ENCODE measurements at places on chromosomes 1 and 21. TPM values are rescaled to one million over a fixed set of nuclear protein-coding genes. Genes with fewer than 3 reads are reported as not detected.

- H3K4me3 ChIP-seq: peak overlapping the region; percentile 46
- peak overlapping the region; percentile 71 for H3K27ac ChIP-seq
- no peaks in the 10 kb centered on the region for H3K36me3 ChIP-seq
- peak; percentile 41 for DNase-seq
- peaks cover 7% of the 10 kb centered on the region for H3K27me3 ChIP-seq
These were observed 88.9 kb downstream of the PIK3R3 start for GRCh38 chr1:46043458-46044017.

DNA sequence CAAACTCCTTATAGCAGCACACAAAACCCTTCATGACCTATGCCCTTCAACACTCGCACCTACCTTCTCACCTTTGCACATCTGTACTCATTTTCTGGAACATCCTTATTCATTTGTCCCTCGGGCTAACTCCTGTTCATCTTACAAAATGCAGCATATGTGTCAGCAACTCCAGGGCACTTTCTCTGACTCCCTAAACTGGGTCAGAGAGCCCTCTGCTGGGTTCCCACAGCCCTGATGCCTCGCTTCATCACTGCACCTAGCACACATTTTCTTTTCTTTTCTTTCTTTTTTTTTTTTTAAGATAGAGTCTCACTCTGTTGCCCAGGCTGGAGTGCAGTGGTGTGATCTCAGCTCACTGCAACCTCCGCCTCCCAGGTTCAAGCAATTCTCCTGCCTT lies 54.0 kb downstream of the RAB3B start:
- H3K27me3 ChIP-seq: no peaks in the 10 kb centered on the region

- H3K27ac ChIP-seq: no peak overlapping the region
- peaks cover 6% of the 10 kb centered on the region for H3K36me3 ChIP-seq
- H3K4me3 ChIP-seq: no peak overlapping the region
- H3K4me1 ChIP-seq: no peaks in the 10 kb centered on the region
- H3K27me3 ChIP-seq: no peaks in the 10 kb centered on the region
- DNase-seq: no peak
These were observed 112.3 kb downstream of the RPS6KC1 start for GRCh38 chr1:213163278-213163711.

- H3K27ac ChIP-seq: peak overlapping the region; percentile 96
- H3K36me3 ChIP-seq: no peaks in the 10 kb centered on the region
- peak overlapping the region; percentile 53 for H3K4me3 ChIP-seq
- peak; percentile 54 for DNase-seq
- H3K27me3 ChIP-seq: no peaks in the 10 kb centered on the region
These were observed 10.1 kb upstream of the SESN2 start for GRCh38 chr1:28249013-28249865.

- no peaks in the 10 kb centered on the region for H3K36me3 ChIP-seq
- no peak overlapping the region for H3K4me3 ChIP-seq
- peaks cover under 1% of the 10 kb centered on the region for H3K4me1 ChIP-seq
- H3K27ac ChIP-seq: no peak overlapping the region
- H3K27me3 ChIP-seq: no peaks in the 10 kb centered on the region
These were observed 107.6 kb upstream of the TLR5 start for GRCh38 chr1:223250632-223251015.

- no peak overlapping the region for H3K27ac ChIP-seq
- peaks cover 36% of the 10 kb centered on the region for H3K4me1 ChIP-seq
- DNase-seq: no peak
- H3K27me3 ChIP-seq: no peaks in the 10 kb centered on the region
- no peaks in the 10 kb centered on the region for H3K36me3 ChIP-seq
These were observed 239.1 kb downstream of the OMA1 start for GRCh38 chr1:58307431-58307830.

GRCh38 chr1:15958111-15958510 lies 17.8 kb downstream of the ZBTB17 start:
- H3K27me3 ChIP-seq: no peaks in the 10 kb centered on the region
- H3K36me3 ChIP-seq: no peaks in the 10 kb centered on the region
- peak overlapping the region; percentile 8 for H3K27ac ChIP-seq
- peaks cover 53% of the 10 kb centered on the region for H3K4me1 ChIP-seq

- no peak for DNase-seq
- no peak overlapping the region for H3K27ac ChIP-seq
- no peak overlapping the region for H3K4me3 ChIP-seq
- no peaks in the 10 kb centered on the region for H3K36me3 ChIP-seq
- no peaks in the 10 kb centered on the region for H3K4me1 ChIP-seq
These were observed 25.6 kb downstream of the RGS1 start for GRCh38 chr1:192601143-192601542.

GRCh38 chr1:55542901-55543504 lies 327.8 kb upstream of the USP24 start:
- H3K27ac ChIP-seq: no peak overlapping the region
- H3K4me1 ChIP-seq: no peaks in the 10 kb centered on the region
- H3K4me3 ChIP-seq: no peak overlapping the region
- DNase-seq: no peak

DNA sequence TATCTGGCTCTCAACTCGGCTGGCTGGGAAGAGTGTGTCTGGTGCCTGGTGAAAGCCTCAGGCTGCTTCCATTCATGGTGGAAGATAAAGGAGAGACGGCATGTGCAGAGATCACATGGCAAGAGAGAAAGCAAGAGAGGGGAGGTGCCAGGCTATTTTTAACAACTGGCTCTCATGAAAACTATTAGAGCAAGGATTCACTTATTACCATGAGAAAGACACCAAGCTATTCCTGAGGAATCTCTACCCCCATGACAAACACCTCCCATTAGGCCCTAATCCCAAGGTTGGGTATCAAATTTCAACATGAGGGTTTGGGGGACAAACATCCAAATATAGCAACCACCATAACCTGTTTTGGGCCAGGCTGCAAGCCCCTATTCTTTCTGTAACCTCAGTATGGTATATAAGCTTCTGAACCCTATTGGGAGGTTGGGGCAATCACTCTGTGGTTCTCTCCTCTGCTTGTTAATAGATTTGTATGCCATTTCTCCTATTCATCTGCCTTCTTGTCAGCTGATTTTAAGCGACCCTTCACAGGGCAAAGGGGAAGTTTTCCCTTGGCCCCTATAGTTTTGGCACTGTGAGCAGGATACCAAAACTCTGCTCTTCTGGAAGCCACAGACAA lies 179.0 kb upstream of the TNR start:
- H3K36me3 ChIP-seq: peaks cover 12% of the 10 kb centered on the region
- H3K4me1 ChIP-seq: peaks cover 52% of the 10 kb centered on the region
- H3K27ac ChIP-seq: peak overlapping the region; percentile 5
- peak overlapping the region; percentile 33 for H3K4me3 ChIP-seq
- no peak for DNase-seq

GRCh38 chr1:117235863-117236465 lies 25.2 kb upstream of the VTCN1 start:
- DNase-seq: no peak
- no peaks in the 10 kb centered on the region for H3K27me3 ChIP-seq
- no peak overlapping the region for H3K4me3 ChIP-seq
- peaks cover 12% of the 10 kb centered on the region for H3K4me1 ChIP-seq

- peaks cover 19% of the 10 kb centered on the region for H3K4me1 ChIP-seq
- H3K27me3 ChIP-seq: no peaks in the 10 kb centered on the region
- no peaks in the 10 kb centered on the region for H3K36me3 ChIP-seq
- no peak for DNase-seq
These were observed 70.5 kb downstream of the TTLL7 start for GRCh38 chr1:83928396-83928795.

- no peak overlapping the region for H3K27ac ChIP-seq
- H3K4me1 ChIP-seq: peaks cover 7% of the 10 kb centered on the region
- H3K27me3 ChIP-seq: no peaks in the 10 kb centered on the region
- H3K4me3 ChIP-seq: no peak overlapping the region
- no peak for DNase-seq
These were observed 108.1 kb downstream of the ATG4C start for GRCh38 chr1:62891956-62892562.

GRCh38 chr21:14900611-14901010 lies 164.2 kb downstream of the NRIP1 start:
- H3K4me3 ChIP-seq: no peak overlapping the region
- no peak for DNase-seq
- peaks cover 4% of the 10 kb centered on the region for H3K4me1 ChIP-seq
- H3K36me3 ChIP-seq: no peaks in the 10 kb centered on the region

DNA sequence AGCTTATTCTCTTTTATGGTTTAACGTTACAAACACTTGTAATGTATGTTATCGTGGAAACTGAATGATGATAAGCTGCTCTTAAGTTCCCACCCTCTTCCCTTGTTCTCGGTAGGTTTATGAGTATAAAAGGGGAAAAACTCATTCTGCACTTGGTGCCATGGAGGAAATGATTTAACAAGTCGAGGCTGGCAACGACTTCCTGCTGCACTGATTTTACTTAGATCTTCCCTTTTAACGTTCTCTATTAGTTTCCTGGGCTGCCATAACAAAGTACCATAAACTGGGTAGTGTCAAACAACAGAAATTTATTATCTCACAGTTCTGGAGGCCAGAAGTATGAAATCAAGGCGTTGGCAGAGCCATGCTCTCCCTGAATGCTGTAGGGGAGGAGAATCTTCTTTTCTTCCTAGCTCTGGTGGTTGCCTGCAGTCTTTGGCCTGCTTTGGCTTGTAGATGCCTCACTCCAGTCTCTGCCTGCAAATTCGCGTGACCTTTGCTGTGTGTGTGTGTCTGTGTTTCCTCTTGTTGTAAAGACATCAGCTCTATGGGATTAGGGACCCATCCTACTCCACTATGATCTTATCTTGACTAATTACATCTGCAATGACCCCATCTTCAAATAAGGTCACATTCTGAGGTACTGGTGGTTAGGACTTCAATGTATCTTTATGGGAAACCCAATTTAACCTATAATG lies 26.3 kb downstream of the HUNK start:
- no peak overlapping the region for H3K4me3 ChIP-seq
- H3K27me3 ChIP-seq: no peaks in the 10 kb centered on the region
- no peak for DNase-seq
- no peak overlapping the region for H3K27ac ChIP-seq
- peaks cover 32% of the 10 kb centered on the region for H3K4me1 ChIP-seq
- H3K36me3 ChIP-seq: no peaks in the 10 kb centered on the region

- no peak for DNase-seq
- H3K4me3 ChIP-seq: no peak overlapping the region
- peaks cover 11% of the 10 kb centered on the region for H3K4me1 ChIP-seq
- no peaks in the 10 kb centered on the region for H3K36me3 ChIP-seq
- H3K27me3 ChIP-seq: no peaks in the 10 kb centered on the region
These were observed 18.1 kb downstream of the PDC start for GRCh38 chr1:186442651-186443375.

DNA sequence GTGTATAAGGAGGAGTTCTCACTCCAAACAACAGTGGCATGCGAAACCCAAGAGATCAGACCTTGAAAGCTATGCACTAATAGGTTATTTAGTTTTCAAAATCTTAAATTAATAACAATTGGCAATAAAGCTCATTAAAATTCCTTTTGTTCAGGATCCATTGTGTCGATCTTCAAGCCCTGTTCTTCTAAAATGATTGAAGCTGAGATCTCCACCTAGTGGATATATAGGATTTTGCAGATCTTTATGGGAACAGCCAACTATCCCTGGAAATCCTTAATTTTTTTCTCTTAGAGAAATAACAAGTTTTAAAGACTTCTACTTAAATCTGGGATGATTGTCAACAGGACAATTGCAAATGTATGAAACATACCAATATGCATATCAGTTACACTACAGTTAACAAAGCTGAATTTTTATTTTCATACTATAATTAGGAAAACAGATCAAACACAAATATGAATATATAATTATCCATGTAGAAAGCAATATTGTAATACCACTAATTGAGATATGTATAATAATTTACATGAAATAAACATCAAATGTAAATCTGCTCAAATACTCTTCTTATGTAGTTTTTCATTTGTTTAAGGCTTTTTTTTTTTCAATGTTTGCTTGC lies 43.3 kb downstream of the LRRC53 start:
- peaks cover 15% of the 10 kb centered on the region for H3K36me3 ChIP-seq
- peaks cover 34% of the 10 kb centered on the region for H3K4me1 ChIP-seq
- no peak for DNase-seq
- H3K4me3 ChIP-seq: no peak overlapping the region
- no peaks in the 10 kb centered on the region for H3K27me3 ChIP-seq

DNA sequence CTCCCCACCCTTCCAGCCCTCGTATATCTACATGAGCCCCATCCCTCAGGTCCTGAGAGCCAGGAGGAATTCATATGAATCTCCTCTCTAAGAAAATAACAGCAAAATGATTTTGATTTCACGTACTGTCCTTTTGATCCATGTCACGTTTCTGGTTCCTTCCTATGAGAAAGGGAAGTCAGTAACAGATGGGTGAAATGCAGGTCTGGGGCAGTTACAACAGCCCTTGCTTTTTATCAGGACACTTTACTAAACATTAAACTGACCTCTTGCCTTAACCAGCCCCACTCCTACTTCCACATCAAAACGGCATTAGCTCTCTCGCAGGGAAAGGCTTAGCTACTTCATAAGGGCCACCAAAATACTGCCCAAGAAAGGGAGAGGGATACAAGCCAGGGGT lies 59.0 kb downstream of the SPATA46 start:
- H3K27ac ChIP-seq: no peak overlapping the region
- no peaks in the 10 kb centered on the region for H3K27me3 ChIP-seq
- no peak overlapping the region for H3K4me3 ChIP-seq

- no peak overlapping the region for H3K4me3 ChIP-seq
- peaks cover 49% of the 10 kb centered on the region for H3K36me3 ChIP-seq
- no peak for DNase-seq
- peaks cover 29% of the 10 kb centered on the region for H3K4me1 ChIP-seq
- H3K27ac ChIP-seq: no peak overlapping the region
These were observed 310.0 kb downstream of the LMO4 start for GRCh38 chr1:87638636-87639035.

DNA sequence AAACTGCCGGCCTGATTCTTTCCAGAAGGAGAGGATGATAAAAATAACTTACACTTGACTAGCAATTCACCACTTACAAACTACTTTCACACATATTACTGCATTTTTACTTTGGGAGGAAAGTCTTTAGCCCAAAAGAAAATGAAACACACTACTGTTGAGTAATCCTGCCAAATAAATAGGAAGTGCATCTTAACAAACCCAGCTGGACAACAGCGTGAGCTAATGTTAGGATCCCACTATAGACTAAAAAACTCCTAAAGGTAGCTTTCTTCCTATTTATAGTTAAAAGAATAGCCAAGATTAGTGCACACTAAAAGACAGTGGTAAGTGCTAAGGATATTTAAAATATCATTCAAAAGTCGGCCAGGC lies 83.8 kb downstream of the HSF2BP start:
- no peaks in the 10 kb centered on the region for H3K36me3 ChIP-seq
- peaks cover 5% of the 10 kb centered on the region for H3K4me1 ChIP-seq
- no peak overlapping the region for H3K27ac ChIP-seq
- H3K27me3 ChIP-seq: no peaks in the 10 kb centered on the region

PLA2G2F gene
- not detected for total RNA-seq

MYOG gene
- total RNA-seq: not detected

ANKRD45 gene
- total RNA-seq: 2.2 TPM

PRR9 gene
- total RNA-seq: not detected

NR1I3 gene
- not detected for total RNA-seq

TMEM82 gene
- total RNA-seq: 1.4 TPM

FCRLB gene
- total RNA-seq: 0.50 TPM

PLA2G5 gene
- total RNA-seq: not detected

NBPF6 gene
- total RNA-seq: not detected

OR6P1 gene
- not detected for total RNA-seq
